ENCODE measurements at places on chromosomes 5 and 9. TPM values are rescaled to one million over a fixed set of nuclear protein-coding genes. Genes with fewer than 3 reads are reported as not detected.

The SLIT3 gene
- 0.34 TPM for total RNA-seq

The REXO4 gene
- total RNA-seq: 14.8 TPM

The TMEM252 gene
- not detected for total RNA-seq

The ENTPD2 gene
- not detected for total RNA-seq

The PAEP gene
- not detected for total RNA-seq

The KCTD16 gene
- total RNA-seq: 0.17 TPM

The C6 gene
- not detected for total RNA-seq

The GABRA1 gene
- total RNA-seq: not detected

The PCDHA1 gene
- total RNA-seq: not detected

Measured in bronchus fibroblast of lung (primary cell).